Stimulated activated CD8-positive, alpha-beta memory T cell treated with anti-CD3 and anti-CD28 coated beads, Interleukin-7, amount 100 ng/mL, for 48 hours (primary cell): ENCODE measurements at places on chromosomes 6 and 20.

DNA sequence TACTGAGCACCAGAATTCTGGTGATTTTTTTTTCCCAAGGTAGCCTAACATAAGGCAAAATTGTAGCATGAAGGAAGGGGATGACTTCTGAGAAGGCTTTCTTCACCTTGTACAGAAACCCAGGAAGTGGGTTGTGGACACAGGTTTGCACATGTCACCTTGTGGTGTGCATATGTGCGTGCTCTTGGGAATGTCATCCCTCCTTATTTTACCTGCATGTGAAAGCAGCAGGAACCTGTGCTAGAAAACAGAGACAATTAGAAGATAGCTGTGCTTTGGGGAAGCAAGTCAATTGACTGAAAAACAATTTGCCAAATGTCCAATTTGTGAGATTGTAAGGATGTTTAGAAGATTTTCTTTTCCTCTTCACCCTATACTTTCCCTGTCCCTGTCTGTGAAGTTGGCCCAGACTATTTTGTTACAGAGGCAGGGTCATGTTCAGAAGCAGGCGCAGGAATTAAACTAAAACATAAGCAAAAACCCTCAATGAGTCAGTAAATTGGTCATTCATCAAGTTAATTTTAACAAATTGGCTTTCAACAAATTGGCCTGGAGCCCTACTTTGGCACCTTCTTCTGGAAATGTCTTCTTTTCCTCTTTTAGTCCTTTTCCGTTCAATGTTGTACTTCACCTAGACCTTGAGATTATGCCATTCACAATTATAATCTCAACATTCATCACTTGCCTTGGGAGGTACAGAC, 261.2 kb downstream of the ADGB start:
- DNase-seq: no peak

GRCh38 chr6:14280006-14280510, 162.5 kb downstream of the CD83 start:
- DNase-seq: no peak

GRCh38 chr20:9253006-9253539, 184.2 kb downstream of the PLCB4 start:
- DNase-seq: no peak

- no peak for DNase-seq
Measured at GRCh38 chr6:138691595-138692057, 81.9 kb upstream of the CCDC28A start.

DNA sequence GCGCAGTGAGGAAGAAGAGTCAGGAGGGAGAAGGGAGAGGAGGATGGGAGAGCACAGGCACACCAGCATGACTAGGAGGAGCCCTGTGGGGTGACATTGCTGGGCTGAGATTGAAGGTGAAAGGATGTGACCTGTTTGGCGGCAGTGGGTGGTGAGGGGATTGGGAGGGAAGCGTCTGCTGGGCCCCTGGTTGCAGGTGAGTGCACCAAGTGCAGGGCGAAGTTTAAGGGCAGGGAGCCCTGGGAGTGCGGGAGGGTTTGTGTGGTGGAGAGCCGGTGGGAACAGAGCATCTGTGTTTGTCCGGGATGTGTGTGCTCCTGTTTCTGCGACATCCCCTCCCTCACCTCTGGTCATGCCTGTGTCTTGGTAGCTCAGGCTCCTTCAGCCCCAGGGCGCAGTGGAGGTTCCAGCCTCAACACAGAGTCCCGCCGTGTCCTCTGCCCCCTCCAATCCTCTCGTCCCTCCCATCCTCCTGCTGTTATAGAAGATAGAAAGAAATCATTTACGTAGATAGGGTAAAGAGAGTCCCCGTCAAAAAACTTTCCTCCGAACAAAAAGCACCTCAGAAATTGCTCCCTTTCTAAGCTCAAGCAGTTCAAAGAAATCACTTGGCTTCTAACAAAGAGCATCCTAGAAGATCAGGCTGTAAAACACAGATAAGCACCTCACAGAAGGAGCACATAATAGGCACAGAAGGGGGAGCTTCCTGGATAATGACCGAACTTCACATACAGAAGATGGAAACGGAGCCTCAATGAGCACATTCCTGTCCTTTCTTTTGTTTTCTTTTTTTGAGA, 25.0 kb downstream of the ULBP1 start:
- no peak for DNase-seq

DNA sequence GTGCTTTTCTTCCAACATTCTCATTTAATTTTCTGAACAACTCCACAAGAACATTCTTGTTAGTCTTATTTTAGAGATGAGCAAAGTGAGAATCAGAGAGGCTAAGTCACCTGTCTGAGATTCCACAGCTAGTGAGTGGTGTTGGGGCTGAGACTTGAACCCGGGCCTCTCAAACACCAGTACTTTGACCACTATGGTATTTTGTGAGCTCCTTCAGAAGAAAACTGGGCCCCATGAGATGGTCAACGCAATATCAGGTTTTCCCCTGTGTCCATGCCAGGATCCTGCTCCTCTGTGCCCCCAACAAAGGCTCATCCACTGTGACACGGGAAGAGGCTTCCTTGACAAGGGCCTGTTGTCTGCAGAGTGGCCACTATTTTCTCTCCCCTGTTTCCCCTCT, 51.9 kb downstream of the MAFB start:
- no peak for DNase-seq

- DNase-seq: no peak
Measured at GRCh38 chr6:548517-548916, 108.4 kb downstream of the HUS1B start.

- no peak for DNase-seq
Measured at GRCh38 chr6:126048635-126049034, 62.3 kb downstream of the TRMT11 start.

DNA sequence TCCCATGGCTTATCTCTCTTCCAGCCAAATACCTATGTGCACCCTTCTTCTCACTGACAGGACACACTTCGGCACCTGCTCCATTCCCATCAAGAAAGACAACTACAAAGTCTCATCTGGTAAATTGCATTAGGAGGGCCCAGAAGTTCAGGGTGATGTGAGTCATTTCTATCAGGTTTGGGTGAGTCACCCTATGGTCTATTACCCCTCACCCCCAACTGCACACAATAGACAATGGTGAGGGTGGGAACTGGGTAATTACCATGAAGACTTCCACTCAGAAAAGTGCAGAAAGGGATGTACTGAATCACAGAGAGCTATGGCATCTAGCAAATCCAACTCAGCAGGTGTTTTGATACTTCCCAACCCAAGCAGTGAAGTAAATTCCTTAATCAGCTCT, 54.8 kb downstream of the OPN5 start:
- peak; percentile 0 for DNase-seq

DNA sequence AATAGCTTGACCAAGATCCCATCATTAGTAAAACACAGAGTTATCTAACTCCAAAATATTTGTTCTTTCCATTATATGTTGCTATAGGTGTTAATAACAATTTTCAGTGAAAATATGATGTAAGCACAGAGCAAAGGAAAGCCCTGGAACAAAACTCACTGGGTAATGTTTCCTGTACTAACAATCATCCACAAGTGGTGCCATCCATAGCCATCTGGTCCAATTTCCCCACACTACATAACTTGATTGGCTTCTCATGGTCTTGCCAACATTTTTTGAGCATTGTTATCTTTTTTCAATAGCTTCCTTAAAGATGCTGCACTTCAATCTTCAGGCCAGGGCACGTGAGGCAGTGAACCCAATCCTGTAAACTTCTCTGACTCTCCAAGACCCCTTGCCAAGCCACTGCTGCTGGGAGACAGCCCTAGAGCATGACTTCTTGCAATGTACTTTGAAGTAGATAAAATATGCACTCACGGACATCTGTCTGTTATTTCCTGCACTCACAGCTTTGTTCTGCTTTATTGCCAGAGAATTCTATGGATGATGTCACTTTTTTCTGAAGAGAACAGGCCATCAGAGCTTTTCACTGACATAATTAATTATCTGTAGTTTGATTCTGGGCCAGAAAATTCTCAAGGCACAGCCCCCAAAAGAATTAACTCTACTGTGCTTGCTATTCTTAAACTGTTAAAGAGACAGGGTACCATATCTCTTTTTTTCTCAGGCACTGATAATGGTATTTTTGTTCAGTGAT, 97.5 kb upstream of the TMEM30A start:
- DNase-seq: no peak

GRCh38 chr6:144131248-144131709, 19.0 kb upstream of the STX11 start:
- no peak for DNase-seq

DNA sequence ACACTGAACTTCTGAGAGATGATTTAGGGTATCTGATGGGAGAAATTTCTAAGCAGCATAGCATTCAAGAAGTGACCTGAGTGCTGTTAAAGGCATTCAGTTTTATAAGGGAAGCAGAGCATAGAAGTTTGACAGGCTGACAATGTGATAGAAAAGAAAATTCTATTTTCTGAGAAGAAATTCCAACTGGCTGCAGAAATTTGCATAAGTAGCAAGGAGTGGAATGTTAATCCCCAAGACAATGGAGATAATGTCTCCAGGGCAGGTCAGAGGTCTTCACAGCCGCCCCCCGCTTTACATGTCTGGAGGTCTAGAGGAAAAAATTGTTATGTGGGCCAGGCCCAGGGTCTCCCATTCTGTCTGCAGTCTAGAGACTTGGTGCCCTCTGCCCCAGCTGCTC, 1361.8 kb upstream of the EYS start:
- no peak for DNase-seq
